Left lung (tissue), 14 donors: ENCODE measurements at places on chromosomes 3 and 15. TPM values are rescaled to one million over a fixed set of nuclear protein-coding genes. Genes with fewer than 3 reads are reported as not detected.
A peak's percentile ranks its signal among the peaks of the same experiment; 100 is the strongest.

GRCh38 chr15:74621546-74621920 lies 5.9 kb downstream of the CLK3 start:
- peaks cover 8% of the 10 kb centered on the region for H3K36me3 ChIP-seq
- H3K27me3 ChIP-seq, result no peaks in the 10 kb centered on the region
- no peak for DNase-seq

GRCh38 chr3:133871368-133872090 lies 24.2 kb downstream of the RAB6B start:
- no peaks in the 10 kb centered on the region for H3K36me3 ChIP-seq
- DNase-seq, result no peak
- no peaks in the 10 kb centered on the region for H3K4me1 ChIP-seq
- no peak overlapping the region for H3K4me3 ChIP-seq
- no peaks in the 10 kb centered on the region for H3K27me3 ChIP-seq

DNA sequence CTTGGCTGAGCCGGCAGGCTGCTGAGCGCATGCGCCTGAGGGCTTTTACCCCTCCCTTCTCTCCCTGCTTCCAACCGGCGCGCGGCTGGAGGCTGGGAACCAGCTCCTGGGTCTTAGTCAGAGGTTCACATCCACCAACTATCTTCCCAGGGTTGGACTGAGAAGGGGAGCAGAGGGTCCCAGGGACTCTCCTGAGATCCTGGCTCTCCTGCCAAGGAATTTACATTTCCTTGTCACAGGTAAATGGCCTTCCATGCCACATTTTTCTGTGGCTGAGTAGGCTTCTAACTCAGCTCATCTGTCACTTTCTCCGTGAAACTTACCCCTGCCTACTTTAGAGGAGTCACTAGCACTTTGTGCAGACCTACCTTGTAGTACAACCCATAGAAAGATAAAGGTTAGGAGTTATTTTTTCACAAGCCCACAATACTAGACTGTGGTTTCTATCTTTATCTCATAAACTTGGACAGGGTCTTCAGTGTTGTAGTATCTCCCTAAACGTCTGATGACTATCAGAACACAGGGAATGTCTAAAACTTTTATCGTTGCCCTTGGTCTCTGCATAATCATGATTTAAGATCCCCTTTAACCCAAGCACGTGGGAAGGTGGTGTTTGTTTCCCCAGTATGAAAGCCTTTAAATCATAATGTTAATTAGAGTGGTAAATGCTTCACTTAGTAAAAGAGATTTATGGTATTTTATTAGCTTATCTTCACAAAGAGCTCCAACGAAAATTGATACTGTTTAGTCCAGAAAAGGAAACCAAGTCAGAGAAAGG lies 638 bp upstream of the TBC1D5 start:
- H3K27me3 ChIP-seq, result no peaks in the 10 kb centered on the region
- peak overlapping the region; percentile 99 for H3K27ac ChIP-seq
- H3K4me3 ChIP-seq, result peak overlapping the region; percentile 82
- DNase-seq, result no peak

GRCh38 chr3:149589332-149589731 lies 68.5 kb downstream of the WWTR1 start:
- no peak for DNase-seq
- peaks cover 44% of the 10 kb centered on the region for H3K4me1 ChIP-seq
- H3K27ac ChIP-seq, result peak overlapping the region; percentile 17
- H3K4me3 ChIP-seq, result no peak overlapping the region

DNA sequence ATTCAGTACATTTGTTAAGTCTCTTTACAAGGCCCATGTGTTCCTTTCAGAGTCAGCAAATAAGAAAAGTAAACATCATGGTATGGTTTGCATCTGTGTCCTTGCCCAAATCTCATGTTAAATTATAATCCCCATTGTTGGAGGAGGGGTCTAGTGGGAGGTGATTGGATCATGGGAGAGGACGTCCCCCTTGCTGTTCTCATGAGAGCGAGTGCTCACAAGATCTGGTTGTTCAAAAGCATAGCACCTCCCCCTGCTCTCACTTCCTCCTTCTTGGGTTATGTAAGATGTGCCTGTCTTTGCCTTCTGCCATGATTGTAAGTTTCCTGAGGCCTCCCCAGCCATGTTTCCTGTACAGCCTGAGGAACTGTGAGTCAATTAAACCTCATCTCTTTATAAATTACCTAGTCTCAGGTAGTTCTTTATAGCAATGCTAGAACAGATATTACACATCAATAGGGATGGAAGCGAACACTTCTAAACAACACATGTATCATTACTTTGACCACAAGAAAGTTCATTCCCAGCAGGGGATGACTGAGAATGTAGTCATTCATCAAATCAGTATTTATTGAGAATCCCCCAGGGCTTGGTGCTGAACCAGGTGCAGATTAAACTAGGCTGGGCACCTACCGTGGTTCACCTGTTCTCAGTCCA lies 4.1 kb downstream of the EFCAB12 start:
- DNase-seq, result no peak
- no peaks in the 10 kb centered on the region for H3K27me3 ChIP-seq
- H3K4me3 ChIP-seq, result no peak overlapping the region
- H3K27ac ChIP-seq, result no peak overlapping the region
- H3K36me3 ChIP-seq, result no peaks in the 10 kb centered on the region

GRCh38 chr15:31332681-31333071 lies 6.0 kb downstream of the KLF13 start:
- peak overlapping the region; percentile 62 for H3K27ac ChIP-seq
- DNase-seq, result no peak
- peaks cover 9% of the 10 kb centered on the region for H3K36me3 ChIP-seq
- H3K4me3 ChIP-seq, result no peak overlapping the region
- no peaks in the 10 kb centered on the region for H3K27me3 ChIP-seq
- H3K4me1 ChIP-seq, result peaks cover 52% of the 10 kb centered on the region

GRCh38 chr3:8516047-8516661 lies 14.5 kb downstream of the LMCD1 start:
- no peaks in the 10 kb centered on the region for H3K36me3 ChIP-seq
- H3K27ac ChIP-seq, result peak overlapping the region; percentile 45
- no peaks in the 10 kb centered on the region for H3K27me3 ChIP-seq
- DNase-seq, result no peak
- H3K4me3 ChIP-seq, result no peak overlapping the region

DNA sequence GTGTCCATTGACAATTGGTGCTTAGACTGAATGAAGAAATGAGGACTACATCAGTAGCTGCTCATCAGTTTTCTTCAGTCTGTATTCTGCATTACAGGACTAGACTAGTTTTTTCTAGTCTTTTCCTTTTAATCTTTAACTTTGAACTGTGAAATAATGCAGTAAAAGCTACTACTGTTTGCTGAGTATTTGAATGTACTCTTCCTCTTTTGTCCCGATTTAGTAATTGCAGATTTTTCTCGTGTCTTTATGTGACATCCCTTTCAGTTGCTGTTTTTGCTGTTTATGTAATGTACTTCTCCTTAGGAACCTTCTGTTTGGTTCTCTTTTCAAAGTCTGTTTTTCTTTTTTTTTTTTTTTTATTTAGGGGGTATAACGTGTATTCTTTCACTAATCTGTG lies 17.4 kb downstream of the MFSD1 start:
- no peak for DNase-seq
- H3K36me3 ChIP-seq, result no peaks in the 10 kb centered on the region
- no peaks in the 10 kb centered on the region for H3K4me1 ChIP-seq
- H3K4me3 ChIP-seq, result no peak overlapping the region
- peak overlapping the region; percentile 68 for H3K27ac ChIP-seq

- no peaks in the 10 kb centered on the region for H3K4me1 ChIP-seq
- H3K36me3 ChIP-seq, result no peaks in the 10 kb centered on the region
- H3K4me3 ChIP-seq, result no peak overlapping the region
- H3K27ac ChIP-seq, result no peak overlapping the region
These were observed 1161.2 kb downstream of the ROBO2 start for GRCh38 chr3:78201091-78201490.

DNA sequence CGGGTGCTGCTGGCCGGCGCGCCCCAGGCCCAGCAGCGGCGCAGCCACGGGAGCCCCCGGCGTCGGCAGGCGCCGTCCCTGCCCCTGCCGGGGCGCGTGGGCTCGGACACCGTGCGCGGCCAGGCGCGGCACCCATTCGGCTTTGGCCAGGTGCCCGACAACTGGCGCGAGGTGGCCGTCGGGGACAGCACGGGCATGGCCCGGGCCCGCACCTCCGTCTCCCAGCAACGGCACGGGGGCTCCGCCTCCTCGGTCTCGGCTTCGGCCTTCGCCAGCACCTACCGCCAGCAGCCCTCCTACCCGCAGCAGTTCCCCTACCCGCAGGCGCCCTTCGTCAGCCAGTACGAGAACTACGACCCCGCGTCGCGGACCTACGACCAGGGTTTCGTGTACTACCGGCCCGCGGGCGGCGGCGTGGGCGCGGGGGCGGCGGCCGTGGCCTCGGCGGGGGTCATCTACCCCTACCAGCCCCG lies 777 bp downstream of the LOXL1 start:
- peaks cover 61% of the 10 kb centered on the region for H3K4me1 ChIP-seq
- H3K27me3 ChIP-seq, result no peaks in the 10 kb centered on the region
- peak overlapping the region; percentile 79 for H3K27ac ChIP-seq
- H3K4me3 ChIP-seq, result peak overlapping the region; percentile 50
- DNase-seq, result peak; percentile 68
- no peaks in the 10 kb centered on the region for H3K36me3 ChIP-seq

GRCh38 chr3:184470551-184470950 lies 90.7 kb downstream of the CHRD start:
- H3K27me3 ChIP-seq, result no peaks in the 10 kb centered on the region
- no peak for DNase-seq
- H3K36me3 ChIP-seq, result no peaks in the 10 kb centered on the region
- no peak overlapping the region for H3K4me3 ChIP-seq

DNA sequence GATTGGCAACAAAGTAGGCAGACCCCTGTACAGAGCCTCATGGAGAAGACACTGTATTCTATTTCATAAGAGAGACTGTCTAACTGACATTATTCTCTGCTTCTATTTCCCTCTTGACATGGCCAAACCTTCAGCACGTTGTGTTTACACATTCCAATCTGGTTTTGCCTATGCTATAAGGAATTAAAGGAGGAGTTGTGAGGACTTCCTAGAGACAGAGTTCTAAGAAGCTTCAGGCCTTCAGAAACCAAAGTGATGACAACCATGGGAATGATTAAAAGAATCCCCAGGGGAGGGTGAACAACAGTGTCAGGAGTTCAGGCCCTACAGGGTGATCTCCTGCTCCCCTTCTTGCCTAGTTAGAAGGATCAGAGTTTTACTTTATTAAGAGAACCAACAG lies 44.9 kb upstream of the CAPN7 start:
- H3K27me3 ChIP-seq, result peaks cover 6% of the 10 kb centered on the region
- no peak for DNase-seq
- no peaks in the 10 kb centered on the region for H3K36me3 ChIP-seq
- no peaks in the 10 kb centered on the region for H3K4me1 ChIP-seq

- H3K4me3 ChIP-seq, result no peak overlapping the region
- H3K36me3 ChIP-seq, result no peaks in the 10 kb centered on the region
- no peaks in the 10 kb centered on the region for H3K27me3 ChIP-seq
- DNase-seq, result no peak
- H3K27ac ChIP-seq, result no peak overlapping the region
- no peaks in the 10 kb centered on the region for H3K4me1 ChIP-seq
These were observed 88.1 kb upstream of the GADL1 start for GRCh38 chr3:30982416-30983075.

DNA sequence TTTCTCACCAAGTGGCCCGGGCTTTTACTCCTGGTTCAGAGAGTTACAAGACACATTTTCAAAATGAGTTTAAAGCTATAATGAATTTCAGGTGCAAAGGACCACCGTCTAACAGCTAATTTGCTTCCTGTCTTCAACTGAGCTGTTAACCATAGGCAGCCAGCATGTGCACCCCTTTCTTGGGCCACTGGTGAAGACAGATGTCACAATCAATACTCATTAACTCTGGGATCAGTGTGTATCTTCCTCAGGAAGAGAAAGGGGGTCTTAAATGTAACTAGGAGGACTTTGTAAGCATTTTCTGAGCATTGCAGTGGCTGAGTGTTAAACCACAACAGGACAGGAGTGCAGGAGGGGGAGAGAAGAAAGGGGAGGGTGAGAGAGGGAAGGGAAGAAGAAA lies 750.7 kb upstream of the CFAP20DC start:
- no peaks in the 10 kb centered on the region for H3K27me3 ChIP-seq
- H3K4me3 ChIP-seq, result no peak overlapping the region
- H3K27ac ChIP-seq, result no peak overlapping the region

GRCh38 chr3:131047582-131047981 lies 20.9 kb downstream of the NEK11 start:
- H3K4me3 ChIP-seq, result no peak overlapping the region
- no peak for DNase-seq
- no peaks in the 10 kb centered on the region for H3K27me3 ChIP-seq
- H3K36me3 ChIP-seq, result no peaks in the 10 kb centered on the region

- peaks cover 5% of the 10 kb centered on the region for H3K36me3 ChIP-seq
- peaks cover 70% of the 10 kb centered on the region for H3K4me1 ChIP-seq
- no peak overlapping the region for H3K27ac ChIP-seq
- no peak for DNase-seq
- H3K4me3 ChIP-seq, result no peak overlapping the region
These were observed 66.6 kb downstream of the TGFBR2 start for GRCh38 chr3:30672959-30673358.

DNA sequence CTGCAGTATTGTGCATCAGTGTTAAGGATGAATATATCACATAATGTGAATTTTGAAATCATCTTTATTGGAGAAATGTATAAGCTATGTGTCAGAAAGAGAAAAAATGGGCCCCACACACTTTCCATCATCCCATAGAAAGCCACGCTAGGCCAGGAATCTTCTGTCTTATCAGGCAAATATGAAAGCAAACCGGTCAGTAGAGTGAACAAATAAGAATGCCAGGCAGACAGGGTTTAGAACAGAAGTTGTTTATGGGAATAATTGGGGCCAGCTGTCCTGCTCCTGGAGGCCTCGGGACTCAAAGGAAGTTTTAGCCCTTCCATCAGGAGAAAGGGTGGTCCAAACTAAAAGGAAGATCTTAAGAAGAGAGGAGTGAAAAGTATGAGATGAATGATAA lies 39.5 kb downstream of the ZNF280D start:
- no peaks in the 10 kb centered on the region for H3K4me1 ChIP-seq
- H3K36me3 ChIP-seq, result no peaks in the 10 kb centered on the region
- H3K27me3 ChIP-seq, result no peaks in the 10 kb centered on the region
- no peak for DNase-seq
- no peak overlapping the region for H3K4me3 ChIP-seq

DNA sequence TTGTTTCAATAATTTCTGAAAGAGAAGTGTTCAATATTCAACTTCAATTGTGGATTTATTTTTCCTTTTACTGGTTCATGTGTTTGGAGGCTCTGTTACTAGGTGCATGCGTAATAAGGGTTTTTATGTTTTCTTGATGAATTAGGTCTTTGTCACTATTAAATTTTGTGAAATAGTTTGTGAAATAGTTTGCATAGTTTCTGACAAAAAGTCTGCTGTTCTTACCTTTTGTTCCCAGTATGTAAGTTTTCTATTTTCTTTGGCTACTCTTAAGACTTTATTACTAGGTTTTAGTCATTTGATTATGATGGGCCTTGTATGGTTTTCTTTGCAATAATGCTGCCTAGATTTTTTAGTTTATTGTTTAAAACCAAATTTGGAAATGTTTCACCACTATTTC lies 38.0 kb downstream of the MEF2A start:
- DNase-seq, result no peak
- H3K27ac ChIP-seq, result no peak overlapping the region
- no peaks in the 10 kb centered on the region for H3K36me3 ChIP-seq
- H3K27me3 ChIP-seq, result no peaks in the 10 kb centered on the region
- peaks cover 32% of the 10 kb centered on the region for H3K4me1 ChIP-seq
- H3K4me3 ChIP-seq, result no peak overlapping the region

TYRO3 gene
- 11.2 TPM for total RNA-seq

GOLGA8K gene
- 1.4 TPM for total RNA-seq

ITIH3 gene
- total RNA-seq, result 3.6 TPM

MIX23 gene
- total RNA-seq, result 24.4 TPM

SLC28A2 gene
- total RNA-seq, result not detected

UPK1B gene
- not detected for total RNA-seq

FBXO40 gene
- 0.03 TPM for total RNA-seq

COL7A1 gene
- 7.2 TPM for total RNA-seq

SIDT1 gene
- 4.1 TPM for total RNA-seq

NSUN3 gene
- 14.5 TPM for total RNA-seq

GPR15 gene
- total RNA-seq, result 0.58 TPM
